ENCODE measurements at places on chromosomes 5 and 9.

GRCh38 chr5:14723701-14724132 is 59.2 kb downstream of the OTULIN start:
- no peak for DNase-seq

DNA sequence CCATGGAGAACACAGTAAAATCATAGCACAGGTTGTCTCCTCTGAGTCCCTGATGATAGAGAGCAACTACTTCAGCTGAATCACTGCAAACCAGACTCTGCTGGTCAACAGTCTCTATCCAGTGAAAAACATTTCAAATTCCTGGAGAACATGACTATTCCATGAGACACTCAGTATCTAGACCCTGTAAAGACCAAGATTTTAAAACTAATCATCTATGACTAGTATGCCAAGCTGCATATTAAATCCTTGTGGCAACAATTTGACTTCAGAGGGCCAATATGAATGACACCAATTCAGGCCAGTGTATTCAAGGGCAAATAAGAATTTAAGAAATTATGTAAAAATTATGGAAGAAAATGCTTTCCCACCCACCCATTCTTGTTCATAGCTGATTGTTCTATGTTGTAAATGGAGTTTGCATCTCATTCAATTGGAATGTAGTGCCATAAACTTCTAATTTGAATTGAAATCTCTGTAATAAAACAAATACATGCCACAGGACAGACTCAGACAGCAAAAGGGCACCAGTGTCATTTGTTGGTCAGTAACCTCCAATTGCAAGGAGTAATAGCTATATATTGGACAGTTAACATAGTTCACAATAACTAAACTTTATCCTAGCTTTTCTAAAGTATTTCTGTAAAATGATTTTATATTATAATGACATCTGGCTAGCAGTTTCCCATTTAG is 80.1 kb upstream of the LPAR1 start:
- no peak for DNase-seq

DNA sequence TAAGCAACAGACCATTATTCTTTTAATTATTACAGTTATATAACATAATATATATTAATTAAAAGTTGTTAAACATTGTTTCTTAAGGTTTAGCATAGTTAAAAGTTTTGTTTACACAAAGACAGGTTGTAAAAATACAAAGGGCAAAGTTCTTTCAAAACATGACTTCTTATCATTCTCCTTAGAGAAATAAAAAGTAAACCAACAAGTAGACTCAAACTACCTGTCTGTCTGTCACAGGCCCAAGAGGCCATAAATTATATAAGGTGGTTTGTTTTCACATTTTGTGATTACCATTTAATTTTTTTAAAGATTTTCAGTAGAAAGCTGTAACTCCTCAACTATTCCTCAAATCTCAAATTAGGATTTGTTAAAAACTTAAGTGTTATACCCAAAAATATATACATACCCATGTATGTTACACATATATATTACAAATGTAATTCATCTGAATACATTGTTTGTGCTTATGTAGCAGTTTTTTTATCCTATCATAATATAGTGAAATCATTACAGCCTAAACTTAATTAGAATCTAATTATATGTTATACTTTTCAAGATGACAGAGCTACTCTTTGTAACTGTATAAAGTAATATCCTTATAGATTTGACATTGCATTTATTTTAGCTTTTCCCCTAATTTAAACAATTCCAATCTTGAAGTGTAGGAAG is 93.8 kb upstream of the GRHPR start:
- DNase-seq: no peak

GRCh38 chr5:135944967-135945560 is 9.7 kb downstream of the LECT2 start:
- no peak for DNase-seq

GRCh38 chr9:135479469-135480052 is at the start of gene PPP1R26:
PPP1R26 (plus strand) TSS chr9:135479782; CDS start chr9:135484511, 4,729 bp downstream.
- no peak for DNase-seq

GRCh38 chr9:111372297-111372696 is 42.3 kb upstream of the OR2K2 start:
- no peak for DNase-seq

- no peak for DNase-seq
Observed at GRCh38 chr5:111829701-111830100, 72.7 kb upstream of the NREP start.

DNA sequence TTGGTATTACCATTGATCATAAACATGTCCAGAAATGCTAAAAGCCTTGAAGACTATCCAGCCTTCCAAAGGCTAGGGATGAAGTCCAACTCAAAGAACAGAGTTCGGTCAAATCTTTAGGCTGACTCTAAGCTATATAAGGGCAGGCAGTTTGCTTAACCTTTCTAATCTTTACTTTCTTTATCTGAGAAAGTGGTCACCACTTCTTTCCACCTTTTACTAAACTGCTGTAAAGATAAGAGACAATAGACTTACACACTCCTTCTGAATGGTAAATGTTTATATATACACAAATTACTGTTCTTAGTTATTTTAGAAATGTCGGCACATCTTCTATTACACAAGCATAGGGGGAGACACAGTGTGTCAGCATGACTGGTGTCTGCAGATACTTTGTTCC is 100.4 kb downstream of the NREP start:
- no peak for DNase-seq

GRCh38 chr9:137685035-137685740 is 66.4 kb downstream of the EHMT1 start:
- DNase-seq: no peak

GRCh38 chr5:165914456-165914855 is 2377.0 kb upstream of the WWC1 start:
- DNase-seq: no peak
